ENCODE measurements at places on chromosomes 1 and 21.

- no peak for DNase-seq
Observed at GRCh38 chr1:90876101-90876500, 145.7 kb downstream of the ZNF644 start.

GRCh38 chr1:235038701-235039100 is 89.9 kb downstream of the TOMM20 start:
- no peak for DNase-seq

DNA sequence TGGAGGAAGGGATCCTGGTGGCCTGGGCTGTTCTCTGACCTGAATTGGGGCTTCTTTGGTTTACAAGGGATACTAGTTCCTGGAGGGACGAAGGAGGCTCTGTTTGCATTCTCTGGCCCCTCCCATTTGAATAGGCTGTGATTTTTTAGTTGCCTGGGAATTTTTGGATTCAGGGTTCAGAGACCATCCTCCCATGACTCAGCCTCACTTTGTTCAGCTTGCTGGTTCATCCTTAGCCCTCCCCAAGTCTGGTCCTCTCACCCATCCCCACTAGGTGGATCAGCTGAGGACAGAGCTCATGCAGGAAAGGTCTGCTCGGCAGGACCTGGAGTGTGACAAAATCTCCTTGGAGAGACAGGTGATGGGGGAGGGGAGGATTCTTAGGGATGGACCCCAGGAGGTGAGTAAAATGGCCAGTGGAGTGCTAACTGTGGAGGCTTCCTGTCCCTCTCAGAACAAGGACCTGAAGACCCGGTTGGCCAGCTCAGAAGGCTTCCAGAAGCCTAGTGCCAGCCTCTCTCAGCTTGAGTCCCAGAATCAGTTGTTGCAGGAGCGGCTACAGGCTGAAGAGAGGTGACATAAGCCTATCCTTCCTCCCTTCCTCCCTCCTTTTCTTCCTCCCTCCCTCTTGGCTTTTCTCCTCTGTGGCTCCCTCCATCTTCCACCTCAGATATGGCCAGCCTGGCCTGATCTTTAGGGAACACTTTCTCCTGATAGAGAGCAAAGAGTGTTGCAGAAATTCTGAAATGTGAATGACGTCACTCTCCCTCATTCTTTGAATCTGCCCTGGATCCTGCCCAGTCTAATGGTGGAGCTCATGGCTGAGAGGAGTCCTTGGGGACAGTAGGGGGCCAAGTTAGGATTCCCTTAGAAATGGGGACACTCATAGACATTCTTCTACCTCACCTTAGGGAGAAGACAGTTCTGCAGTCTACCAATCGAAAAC is 4.5 kb upstream of the TUFT1 start:
- DNase-seq: no peak

GRCh38 chr1:179953974-179954492 is 577 bp upstream of the CEP350 start:
- peak; percentile 12 for DNase-seq

DNA sequence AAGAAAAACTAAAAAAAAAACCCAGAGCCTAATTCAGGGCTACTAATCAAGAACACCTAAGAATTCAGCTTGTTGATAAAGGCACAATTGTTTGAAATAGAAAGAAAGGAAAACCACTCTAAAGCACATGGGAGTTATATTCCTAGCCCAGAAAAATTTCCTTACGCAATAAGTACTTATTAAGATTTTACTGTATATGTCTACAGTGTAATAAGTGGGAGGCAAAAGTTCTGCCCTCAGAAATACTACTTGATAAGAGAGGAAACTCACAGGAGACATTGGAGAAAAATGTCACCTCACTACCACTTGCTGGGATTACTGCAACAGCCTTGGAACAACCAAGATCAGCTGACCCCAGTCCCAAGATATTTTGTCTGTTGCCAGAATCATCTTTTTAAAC is 66.1 kb downstream of the IARS2 start:
- DNase-seq: no peak

DNA sequence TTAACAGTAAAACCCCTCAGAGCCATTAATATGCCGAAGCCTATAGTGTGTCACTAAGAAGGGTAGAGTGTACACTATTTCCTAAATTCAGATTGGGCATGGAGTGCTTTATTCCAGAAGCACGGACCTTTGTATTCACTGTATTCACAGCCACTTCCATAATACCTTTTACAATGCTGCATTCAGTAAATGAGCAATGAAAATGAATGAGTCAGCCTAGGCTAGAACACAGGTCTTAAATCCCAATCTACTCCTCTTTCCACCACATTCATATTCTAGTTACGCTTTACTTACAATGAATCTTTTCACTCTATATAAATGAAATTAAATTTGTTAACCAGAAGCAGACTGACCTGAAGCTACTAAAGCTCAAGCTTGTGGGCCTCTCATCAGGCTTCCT is 13.0 kb upstream of the GORAB start:
- DNase-seq: no peak

- DNase-seq: no peak
Observed at GRCh38 chr1:60745484-60745883, 336.9 kb upstream of the NFIA start.

GRCh38 chr1:189958756-189959155 is 518.9 kb downstream of the BRINP3 start:
- DNase-seq: no peak

DNA sequence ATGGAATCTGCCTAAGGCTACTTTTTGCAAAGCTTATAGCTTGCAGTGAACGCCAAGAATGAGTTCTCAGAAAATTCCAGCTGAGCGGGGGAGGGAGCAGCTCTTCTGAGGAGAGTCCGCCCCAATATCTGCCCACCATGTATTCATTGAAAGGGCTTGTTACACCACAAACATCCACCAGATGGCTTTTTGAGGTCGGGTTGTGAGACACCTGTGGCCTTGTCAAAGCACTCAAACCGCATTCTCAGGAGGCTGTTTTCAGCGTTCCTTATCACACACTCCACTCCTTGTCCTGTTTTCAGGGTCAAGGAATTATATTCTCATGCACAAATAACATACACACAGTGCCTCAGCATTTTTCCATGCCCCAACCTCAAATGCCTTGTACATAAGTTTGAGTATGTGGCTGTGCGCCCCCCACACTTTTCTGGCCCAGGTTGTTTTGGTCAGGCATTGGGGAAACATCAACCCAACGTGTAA is 3.9 kb upstream of the C4BPB start:
- DNase-seq: peak; percentile 19

DNA sequence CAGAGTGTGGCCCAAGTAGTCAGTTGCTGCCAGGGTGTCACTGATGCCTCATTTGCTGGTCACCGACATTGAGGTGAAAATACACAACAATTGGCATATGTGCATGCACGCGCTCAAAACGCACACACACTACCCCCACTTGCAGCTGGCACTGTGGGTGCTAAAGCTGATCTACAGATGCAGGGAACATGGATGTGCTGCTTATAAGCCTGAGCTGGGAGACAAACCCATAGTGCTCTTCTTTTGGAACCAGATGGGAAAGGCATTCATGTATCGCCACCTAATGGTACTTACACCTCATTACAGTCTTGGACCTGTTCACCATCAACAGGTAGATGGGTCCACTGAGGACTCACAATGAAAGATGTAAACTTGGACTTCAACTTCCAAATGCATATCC is 70.3 kb upstream of the CAMK1G start:
- peak; percentile 27 for DNase-seq

DNA sequence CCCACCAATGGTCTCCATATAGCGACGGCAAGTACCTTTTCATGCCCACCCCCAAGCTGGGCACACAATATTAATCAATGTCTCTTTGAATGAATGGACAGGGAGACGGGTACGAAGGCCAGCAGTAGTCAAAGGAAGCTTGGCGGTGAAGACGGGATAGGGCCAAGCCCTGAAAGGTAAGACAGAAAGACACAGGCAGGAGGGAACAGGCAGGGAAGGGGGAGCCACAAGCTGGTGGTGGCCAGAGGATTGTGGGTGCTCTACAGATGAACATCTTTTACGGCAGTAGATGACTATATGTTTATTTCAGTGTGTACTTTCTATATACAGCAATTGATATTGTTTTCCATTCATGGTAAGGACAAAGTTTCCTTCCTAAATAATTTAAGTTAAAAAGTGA is 16.3 kb downstream of the CAPZB start:
- no peak for DNase-seq

- no peak for DNase-seq
Observed at GRCh38 chr1:86916752-86917151, 2.3 kb downstream of the HS2ST1 start.

DNA sequence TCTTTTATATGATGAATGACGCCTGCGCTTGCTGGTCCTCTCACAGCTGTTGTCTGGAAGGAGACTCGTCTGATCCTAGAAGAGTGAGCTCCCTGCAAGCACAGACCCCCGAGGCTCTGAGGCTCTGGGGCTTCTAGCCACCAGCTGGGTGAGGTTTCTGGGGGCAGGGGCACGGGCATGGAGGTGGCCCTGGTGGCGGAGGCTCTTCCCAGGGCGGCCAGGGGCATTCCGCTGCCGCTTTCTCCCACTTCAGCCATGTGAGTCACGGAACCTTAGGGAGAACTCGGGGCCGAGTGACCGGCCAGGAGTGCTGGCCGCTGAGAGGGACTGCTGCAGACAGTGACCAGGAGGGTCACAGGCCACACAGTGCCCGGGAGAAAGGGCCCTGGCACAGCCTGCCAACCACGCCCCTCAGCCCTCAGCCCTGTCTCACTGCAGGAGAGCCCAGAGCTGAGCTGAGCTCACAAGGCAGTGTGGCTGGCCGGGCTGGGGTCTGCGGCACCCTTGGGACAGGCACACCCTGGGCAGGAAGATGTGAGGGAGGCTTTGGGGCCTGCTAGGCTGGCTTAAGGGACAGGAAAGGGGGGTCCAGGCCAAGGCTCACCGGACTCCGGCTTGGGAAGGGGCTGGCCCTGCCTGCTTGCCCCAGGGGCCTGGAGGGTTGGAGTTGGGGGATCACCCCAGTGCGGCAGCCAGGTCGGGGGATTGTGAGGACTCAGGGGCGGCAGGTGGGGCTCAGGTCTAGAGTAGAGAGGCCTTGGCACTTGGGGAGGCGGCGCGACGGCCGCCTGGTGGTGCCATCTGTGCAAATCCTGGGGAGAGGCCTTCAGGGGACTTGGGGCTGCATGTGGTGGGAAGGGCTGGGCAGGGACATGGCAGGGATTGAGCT is 35.7 kb downstream of the MORN1 start:
- DNase-seq: no peak

DNA sequence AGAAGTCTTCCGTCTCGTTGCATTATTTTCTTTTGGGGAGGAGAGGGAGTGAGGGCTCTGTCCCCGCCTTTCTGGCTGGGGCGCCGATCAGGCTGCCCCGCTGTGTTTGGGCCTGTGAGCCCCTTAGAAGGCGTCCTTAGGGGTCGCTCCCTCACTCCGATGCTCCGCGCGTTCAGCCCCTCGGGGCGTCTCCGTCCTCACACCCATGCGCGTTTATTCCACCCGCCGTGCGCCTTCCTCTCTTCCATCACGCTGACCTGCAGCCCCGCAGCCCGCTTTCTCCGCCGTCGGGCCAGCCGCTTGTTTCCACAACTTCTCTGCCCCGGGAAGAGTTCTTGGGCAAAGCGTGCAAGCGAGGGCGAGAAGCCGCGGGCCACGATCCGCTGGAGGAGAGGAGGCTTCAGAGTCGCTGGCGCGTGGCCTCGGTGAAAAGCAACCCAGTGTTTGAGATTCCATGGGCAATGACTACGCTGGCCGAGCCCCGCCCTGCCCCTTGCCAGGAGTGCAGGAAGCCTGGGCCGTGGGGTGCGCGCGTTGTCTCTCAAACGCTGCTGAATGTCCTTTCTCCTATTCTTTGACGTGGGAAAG is 27.7 kb downstream of the TRIM11 start:
- no peak for DNase-seq

- peak; percentile 89 for DNase-seq
Observed at GRCh38 chr1:30816211-30817076, 58.9 kb upstream of the LAPTM5 start.

GRCh38 chr1:47189844-47190508 is at the start of gene PDZK1IP1:
Gene PDZK1IP1 (minus strand): TSS chr1:47190036. CDS start chr1:47189932, 104 bp downstream.
- DNase-seq: no peak

DNA sequence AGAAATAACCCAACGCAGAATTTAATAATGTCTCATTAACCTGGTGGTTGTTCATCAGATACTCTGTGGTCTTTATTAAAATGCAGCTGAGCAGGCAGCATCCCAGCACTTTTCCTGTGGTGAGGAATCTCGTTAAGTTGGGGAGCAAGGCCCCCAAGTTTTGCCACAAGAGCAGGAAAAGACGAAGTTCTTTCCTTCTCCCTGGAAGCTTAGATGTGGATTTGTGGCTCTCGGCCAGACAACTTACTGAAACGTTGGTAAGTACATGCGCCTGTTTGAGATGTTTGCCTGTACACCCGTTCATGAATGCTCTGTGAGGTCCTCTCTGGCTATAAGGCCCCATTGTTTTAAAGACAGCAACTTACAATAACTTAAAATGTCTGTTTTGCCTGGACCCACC is 34.3 kb upstream of the PDE9A start:
- no peak for DNase-seq

GRCh38 chr1:2347409-2347785 is 44.0 kb downstream of the MORN1 start:
- no peak for DNase-seq

DNA sequence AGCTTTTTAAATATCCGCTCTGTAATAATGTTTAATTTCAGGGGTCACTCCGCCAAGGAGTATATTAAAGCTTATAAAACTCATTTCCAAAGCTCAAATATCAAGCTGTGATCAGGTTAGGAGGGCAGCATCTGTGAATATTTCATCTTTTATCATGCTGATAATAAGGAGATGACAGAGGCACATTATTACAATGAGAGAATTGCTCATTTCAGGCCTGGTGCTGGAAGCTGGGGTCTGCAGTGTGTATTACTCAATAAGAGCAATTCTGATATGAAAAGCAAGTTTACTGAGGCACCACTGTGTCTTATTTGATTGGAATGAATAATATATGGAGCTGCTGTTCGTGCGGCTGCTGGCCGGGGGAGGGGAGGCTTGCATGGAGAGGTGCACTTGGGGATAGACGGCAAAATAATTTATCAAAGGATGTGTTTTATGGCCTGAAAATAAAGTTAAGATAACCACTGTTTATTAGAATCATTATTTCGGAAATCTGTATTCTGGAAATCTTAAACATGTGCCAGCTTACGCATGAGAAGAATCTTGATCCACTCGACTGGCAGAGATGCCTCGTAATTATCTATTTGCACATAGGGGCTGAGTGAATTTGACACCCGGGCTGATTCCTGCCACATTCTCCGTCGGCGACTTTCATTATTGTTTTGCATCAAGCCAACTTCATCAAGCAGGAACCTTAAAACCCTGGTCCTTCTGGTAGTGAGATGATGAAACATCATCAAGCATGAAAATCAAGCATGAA is 173.2 kb downstream of the RRAGC start:
- no peak for DNase-seq

GRCh38 chr1:173095632-173096031 is 44.9 kb upstream of the TNFSF18 start:
- DNase-seq: peak; percentile 42

Measured in hepatic stellate cell (primary cell).